ENCODE measurements at places on chromosomes 13 and 19.

DNA sequence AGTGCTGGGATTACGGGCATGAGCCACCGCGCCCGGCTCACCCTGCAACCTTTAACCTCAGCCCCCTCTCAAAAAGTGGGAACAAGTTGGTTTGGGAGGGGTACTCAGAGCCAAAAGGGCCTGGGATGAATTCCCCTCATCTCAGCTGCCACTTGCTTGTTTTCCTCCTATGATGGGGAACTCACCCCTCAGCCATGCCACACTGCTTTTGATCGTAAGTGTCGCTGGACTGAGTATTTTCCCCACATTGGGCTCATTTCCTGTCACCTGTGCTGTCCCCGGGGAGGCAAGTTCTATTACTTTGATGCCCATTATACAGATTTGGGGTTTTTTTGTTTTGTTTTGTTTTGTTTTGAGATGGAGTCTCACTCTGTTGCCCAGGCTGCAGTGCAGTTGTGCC, 6.5 kb downstream of the R3HDM4 start:
- peak; percentile 54 for DNase-seq

DNA sequence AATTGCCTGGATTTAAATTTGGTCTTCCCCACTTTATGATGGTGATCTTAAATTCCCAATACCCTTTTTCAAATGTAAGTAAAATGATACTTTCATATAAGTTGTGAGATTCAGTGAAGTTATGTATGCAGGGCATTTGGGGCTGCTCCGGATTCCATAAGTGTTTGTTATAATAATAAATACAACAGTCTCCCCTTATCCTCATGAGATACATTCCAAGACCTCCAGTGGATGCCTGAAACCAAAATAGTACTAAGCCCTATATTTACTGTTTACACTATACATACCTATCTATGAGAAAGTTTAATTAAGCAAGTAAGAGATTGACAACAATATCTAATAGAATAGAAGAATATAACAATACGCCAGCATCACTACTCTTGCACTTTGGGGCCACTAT, 2237.8 kb downstream of the PCDH9 start:
- no peak for DNase-seq

GRCh38 chr19:57437931-57438330, 2.8 kb downstream of the ZNF749 start:
- DNase-seq = no peak

DNA sequence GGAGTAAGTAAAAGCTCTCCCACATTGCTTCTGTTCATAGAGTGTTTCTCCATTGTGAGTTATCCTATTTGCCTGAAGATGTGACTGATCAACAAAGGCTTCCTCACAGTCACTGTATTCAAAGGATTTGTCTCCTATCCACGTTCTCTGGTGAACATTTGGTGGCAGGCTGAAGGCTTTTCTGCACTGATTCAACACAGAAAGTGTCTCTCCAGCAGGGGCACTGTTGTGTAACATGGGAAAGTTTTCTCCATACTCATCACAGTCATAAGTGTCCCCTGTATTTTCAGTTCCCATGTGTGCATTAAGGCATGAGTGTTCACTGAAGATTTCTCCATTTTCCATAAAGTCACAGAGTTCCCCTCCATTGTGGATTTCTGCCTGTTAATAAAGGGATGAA, 17.6 kb downstream of the ZNF121 start:
- no peak for DNase-seq

- DNase-seq = no peak
Observed at GRCh38 chr19:19170873-19171672, 1.0 kb upstream of the MEF2B start.

- DNase-seq = peak; percentile 72
Observed at GRCh38 chr19:12194827-12195731, 32.2 kb downstream of the ZNF136 start.

GRCh38 chr19:55669418-55670279, 5.4 kb upstream of the EPN1 start:
- no peak for DNase-seq

DNA sequence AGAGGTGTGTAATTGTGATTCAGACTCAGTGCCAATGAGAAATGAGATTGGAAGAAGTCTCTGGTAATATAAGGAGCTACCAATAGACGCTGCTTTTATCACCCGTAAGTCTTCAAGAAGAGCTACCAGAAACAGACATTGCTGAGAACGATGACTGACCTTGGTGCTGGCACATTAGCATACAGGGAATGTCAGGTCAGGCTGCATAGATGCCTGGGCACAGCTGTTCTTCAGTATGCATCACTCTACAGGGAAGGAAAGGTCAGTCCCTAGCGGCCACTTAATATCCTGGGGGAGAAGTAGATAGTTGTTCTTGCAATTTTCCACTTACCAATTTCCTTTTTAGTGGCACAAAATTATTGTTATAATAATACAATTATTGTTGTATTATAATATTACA, 380.4 kb downstream of the PCDH9 start:
- DNase-seq = no peak

DNA sequence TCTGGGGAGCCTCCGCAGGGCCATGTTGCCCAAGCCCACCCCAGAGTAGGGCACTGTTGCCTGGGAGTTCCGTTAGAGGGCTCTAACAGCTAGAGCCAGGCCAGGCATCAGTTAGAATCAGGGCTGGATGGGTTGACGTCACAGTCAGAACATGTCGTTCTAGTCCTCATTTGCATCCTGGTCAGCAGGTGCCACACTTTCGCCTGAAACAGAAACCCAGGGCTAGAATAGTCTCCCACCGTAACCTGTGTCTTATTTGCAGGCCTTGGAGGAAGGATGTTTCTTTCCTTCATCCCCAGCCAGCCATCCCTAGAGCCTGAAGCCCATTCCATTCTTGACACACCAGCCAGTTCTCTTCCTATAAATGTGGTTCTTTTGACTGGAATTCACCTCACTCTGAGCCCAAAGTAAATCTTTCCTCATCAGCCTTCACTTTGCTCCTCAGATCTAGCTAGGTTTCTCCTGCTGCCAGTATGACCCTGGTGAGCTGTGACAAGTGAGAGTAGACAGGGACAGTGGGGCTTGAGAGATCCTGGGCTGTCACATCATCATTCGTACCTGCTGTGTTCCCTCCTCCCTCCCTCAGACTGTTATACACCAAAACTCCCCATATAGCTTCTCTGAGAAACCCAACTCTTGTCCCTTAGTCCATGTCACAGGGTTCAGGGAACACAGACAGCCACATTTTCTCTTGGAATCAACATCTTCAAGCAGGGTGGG, 12.2 kb upstream of the CCDC97 start:
- peak; percentile 75 for DNase-seq

DNA sequence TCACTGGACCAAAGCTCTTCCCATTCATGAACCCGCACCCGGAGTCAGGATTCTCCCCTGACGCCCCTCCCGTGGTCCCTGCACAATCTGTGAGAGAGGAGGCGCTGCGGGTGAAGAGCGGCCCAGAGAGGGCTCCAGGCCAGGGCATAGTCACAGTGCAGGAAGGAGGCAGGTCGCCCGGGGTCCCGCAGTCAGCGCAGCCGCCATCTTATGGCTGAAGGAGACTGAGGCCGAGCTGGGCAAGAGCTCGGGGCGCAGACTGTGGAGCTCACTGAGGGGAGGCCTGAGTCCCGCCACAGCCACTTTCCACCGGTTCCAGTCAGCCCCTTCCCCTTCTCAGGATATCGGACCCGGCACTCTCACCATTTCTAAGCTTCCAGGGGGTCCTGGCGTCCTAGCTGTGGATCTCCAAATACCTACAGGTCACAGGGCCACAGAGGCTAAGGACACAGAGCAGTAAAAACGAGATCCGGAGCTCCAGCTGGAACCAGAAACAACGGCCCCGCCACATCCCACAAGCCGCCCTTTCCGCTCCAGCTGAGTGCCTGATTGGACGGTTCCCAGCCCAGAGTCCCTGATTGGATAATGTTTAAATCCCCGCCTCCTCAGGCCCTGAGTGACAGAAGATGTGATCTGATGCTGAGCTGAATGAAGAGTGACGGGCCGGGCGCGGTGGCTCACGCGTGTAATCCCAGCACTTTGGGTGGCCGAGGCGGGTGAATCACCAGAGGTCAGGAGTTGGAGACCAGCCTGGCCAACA, at the start of gene ZNF99:
Gene ZNF99, minus strand, starts transcription at position 501 of the 760 bp plus-strand sequence. Its CDS starts 135 bp downstream, at position 366.
- peak; percentile 12 for DNase-seq

DNA sequence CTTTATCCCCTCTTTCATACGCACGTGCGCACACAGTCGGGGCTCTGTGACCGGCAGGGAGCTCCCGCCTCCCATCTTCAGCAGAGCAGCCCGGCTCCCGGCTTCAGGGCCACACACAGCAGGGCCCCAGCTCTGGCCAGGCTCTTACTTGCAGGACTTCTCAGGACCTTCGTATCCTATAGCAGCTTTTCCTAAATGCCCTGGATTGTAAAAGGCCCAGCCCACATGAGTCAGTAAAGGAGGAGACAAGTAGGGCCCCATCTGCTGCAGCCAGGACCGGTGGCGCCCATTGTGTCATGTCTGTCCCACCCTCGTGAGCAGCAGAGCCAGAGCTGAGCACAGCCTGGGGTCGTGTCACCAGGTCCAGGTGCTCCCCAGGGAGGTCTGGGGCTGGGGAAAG, 107.6 kb upstream of the VSTM2B start:
- DNase-seq = no peak

- peak; percentile 29 for DNase-seq
Observed at GRCh38 chr19:45477713-45478453, 10.1 kb downstream of the FOSB start.

DNA sequence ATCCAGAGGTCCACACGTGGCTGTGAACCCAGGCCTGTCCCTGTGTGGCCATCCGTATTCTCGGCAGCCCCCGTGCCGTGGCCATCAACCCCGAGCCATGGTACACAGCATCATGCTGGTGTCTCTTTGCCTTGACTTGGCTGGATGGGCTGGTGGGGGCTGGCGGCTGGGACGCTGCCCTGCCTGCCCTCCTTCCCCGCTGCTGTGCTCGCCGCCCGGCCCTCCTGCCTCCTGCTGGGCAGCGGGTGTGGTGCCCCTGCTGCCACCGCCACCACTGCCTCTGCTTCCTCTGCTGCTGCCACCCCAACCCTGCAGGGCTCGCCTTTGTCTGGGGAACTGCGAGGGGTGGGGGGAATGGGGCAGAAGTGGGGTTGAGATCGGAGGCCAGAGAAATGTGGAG, 19.7 kb upstream of the EHD2 start:
- no peak for DNase-seq

DNA sequence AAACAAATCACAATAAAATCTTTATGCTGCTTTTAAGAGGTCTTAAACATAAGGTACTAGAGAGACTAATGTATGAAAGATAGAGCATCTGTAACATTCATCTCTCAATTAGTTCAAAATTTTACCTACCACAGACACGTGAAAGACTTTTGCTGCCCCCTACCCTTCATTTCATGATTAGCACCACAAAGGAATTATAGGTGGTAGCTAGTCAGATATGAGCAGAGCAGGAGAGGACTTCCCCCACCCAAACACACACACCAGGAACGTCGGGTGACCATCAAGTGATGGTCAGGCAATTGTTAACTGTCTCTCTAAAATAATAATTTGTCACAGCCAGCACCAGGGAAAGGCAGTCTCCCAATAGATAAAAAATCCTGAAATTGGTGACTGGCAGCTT, 1531.7 kb upstream of the SPRY2 start:
- no peak for DNase-seq

DNA sequence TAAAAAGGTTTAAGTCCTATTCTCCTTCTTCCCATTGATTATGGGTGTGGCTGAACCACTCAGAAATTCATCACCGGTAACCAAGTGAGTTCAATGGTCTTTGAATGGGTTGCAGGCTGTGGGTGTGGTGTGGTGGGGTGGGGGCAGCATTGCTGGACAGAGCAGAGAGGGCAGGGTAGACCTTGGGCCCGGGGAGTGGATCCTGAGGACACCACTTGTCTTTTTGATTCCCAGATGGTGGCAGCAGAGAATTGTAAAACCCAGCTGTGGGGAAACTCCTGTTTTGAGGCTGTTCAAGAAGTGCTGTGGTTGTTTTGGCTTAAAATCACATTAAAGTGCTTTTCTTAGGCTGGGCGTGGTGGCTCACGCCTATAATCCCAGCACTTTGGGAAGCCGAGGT, 45.8 kb upstream of the RGCC start:
- peak; percentile 52 for DNase-seq

- no peak for DNase-seq
Observed at GRCh38 chr19:39077323-39077722, 6.8 kb upstream of the ACP7 start.

DNA sequence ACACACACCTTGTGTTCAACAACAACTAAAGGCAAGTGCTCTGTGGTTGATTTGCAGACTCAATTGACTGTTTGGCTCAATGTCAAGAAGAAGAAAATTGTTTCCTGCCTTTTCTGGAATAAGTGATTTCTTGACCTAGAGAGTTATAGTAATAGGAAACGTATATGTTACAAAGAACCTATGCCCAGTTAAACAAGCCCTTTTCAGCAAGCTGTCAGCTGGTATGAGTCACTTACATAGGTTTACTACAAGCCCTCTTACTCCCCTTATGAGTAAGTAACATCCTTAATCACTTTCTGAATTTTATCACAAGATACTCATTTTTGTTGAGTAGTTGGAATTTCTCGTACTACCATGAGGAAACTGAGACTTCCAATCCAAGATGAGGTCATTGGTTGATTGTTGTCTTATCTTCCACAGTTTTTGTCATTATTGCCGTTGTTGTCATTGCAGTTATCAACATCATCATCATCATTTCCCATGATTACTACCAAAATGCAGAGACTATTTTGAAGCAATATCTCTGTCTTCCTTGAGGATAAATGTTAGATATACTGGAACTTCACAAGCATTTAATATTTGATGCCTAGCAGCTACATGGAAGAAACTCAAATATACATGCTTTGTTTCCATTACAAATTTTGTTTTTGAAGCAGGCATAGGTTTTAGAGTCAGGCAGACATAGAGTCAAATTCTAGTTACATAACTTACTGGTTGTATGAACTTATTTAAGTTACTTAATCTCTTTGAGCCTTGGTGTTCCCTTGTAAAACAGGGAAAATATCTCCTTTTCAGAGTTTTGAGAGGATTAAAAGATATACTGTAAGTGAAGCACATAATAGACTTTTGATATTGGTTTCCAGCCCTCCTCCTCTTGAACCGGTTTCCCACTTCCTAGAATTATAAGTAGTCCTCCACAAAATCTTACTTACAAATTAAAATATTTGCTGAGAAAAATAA, 106.0 kb downstream of the RAP2A start:
- no peak for DNase-seq

- peak; percentile 56 for DNase-seq
Observed at GRCh38 chr13:101144808-101145419, 271.4 kb downstream of the NALCN start.

DNA sequence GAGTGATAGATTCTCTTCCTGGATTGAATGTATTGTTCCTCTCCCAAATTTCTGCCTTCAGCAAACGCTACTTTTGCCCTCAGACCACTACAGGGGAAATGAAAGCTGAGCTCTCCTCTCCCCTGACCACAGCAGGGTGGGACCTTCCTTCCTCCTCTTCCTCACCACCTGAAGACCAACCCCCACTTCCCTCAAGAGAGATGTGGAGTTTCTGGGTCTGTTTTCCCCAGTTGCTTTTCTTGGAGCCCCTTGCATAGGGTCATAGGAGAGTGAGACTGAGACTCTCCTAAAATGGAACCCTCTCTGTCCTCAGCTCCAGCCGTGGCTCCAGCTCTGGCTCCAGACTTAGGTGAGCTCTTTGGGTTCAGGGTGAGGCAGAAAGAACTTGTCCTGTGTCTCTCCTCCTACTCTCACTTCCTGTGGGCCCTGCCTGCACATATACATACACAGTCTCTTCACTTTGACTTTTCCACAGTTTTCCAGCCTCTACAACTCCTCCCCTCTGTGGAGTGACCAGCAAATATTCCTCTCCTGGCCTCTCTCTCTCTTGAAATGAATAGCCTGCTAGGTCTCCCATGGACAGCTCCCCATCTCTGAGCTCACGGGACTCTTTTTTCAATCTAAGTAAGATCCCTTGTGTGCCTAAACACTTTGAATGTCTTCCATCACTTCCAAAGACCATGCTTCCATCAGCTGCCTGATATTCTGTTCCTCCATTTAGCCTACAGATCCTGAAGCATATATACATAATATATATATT, 19.2 kb upstream of the ZNF175 start:
- no peak for DNase-seq
